Activated CD4-positive, alpha-beta T cell treated with anti-CD3 and anti-CD28 coated beads, Interleukin-2, amount 50 U/mL, for 24 hours (primary cell): ENCODE measurements at places on chromosomes 7 and 10.

DNA sequence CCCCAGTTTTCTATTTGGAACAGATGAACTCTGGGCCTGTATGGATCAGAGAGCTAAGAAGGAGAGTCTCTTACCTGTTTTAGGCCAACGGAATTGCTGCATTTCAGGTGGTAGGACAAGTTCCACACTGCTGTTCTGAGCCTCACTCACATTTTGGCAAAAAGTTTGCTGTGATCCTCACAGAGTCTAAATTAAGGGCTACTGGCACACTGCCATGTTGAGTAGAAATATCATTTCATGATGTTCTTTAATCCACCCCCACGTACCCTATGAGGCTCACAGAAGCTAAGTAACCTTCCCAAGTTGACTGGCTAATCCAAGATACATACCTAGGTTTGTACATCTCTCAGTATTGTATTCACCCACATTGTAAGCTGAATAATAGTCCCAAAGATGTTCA, 447.2 kb downstream of the INHBA start:
- DNase-seq, result no peak

- DNase-seq, result peak; percentile 32
Observed at GRCh38 chr7:130649004-130649790, 19.4 kb downstream of the COPG2 start.

DNA sequence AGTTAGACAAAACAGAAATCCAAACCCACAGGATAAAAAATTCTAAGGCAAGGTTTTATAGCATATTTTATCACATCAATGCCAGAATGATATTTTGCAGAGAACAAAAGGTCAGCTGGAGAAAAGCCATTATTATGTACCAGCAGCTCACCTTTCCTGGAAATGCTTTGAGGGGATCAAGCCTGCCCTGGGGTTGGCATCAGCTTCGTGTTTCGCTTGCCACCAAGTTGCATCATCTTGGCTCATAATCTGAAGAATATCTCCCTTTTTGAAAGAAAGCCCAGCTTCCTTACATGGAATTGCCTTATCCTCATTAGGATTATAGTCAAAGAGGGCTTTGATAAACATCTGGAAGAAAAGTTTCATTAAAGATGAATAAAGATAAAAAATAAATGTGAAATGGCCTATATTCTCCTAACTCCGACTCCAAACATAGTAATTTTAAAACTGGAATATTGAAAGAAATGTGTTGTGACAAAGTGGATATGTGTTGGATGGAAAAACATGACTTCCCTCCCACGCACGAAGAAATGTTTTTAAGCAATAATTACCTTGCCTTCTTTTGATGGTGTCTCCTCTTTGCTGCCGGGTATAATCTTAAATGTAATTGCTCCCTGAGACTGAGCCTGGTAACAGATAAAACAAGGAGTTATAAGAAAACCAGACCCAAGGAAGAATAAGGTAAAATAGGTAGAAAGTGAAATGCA, 121.3 kb upstream of the ODAD2 start:
- no peak for DNase-seq

DNA sequence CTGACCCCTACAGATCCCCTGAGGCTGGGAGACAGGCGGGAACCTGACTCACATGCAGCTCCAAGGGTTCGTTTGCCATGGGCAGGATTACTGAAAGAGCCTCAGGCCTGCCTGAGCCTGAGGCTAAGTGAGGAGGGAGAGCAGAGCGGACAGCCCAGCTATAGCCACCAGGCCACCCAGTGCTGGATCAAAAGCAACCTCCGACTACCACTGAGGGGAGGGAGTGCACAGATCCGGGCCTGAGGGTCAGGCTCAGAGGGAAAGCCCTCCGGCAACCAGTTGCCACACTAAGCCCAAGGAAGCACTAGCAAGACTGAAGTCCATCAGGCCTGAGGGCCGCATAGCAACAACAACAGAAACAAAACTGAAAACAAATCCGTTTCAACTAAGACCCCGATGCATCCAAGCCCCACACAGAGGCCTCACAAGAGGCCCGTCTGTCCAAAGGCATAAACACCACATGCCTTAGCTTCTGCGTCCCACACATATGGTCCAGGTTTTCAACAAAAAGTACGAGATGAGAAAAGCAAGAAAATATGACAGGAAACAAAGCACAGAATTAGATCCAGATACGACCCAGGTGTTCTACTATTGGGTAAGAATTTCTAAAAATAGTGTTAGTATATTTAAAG, 92.5 kb upstream of the VIPR2 start:
- DNase-seq, result no peak

DNA sequence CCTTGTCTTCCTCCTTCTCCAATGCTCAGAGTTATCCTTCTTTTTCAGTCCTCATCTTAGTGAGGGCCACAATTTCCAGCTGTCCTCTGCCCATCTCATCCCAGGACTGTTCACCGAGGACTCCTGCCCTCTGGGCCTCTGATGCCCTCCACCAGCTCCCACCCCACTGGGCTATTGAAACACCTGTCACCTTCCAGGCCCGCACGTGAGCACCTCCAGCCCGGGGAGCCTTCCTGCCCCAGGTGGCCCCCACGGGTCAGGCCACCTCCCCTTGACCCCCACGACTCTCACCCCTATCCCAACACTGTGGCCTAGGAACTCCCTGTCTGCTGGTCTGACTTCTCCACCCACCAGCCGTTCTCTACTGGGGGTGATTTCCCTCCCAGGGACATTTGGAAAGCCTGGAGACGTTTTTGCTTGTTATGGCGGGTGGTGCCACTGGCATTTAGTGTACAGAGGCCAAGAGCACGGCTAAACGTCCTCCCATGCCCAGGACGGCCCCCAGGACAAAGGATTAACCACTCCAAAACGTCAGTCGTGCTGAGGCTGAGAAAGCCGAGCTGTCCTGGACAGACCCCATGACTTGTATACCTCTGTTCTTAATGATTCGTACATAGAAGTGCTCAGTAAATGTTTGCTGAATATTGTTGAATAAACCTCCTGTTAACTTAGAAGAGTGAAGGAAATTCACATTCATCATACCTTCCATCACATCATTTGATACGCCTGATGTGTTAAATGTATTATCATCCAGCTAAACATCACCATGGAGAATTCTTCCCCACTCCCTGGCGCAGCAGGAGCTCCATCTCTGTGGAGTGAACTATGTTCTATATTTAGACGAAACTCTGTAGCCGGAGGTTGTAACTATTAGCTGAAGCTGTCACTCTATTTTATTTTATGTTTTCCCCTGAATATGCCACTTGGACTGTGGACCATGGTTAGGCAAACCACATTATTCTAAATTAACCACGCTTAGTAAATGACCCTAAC, 270.1 kb upstream of the SHH start:
- no peak for DNase-seq

- DNase-seq, result no peak
Observed at GRCh38 chr10:21048068-21048467, 151.0 kb upstream of the NEBL start.

GRCh38 chr7:7261863-7262262, 79.5 kb downstream of the C1GALT1 start:
- DNase-seq, result no peak

DNA sequence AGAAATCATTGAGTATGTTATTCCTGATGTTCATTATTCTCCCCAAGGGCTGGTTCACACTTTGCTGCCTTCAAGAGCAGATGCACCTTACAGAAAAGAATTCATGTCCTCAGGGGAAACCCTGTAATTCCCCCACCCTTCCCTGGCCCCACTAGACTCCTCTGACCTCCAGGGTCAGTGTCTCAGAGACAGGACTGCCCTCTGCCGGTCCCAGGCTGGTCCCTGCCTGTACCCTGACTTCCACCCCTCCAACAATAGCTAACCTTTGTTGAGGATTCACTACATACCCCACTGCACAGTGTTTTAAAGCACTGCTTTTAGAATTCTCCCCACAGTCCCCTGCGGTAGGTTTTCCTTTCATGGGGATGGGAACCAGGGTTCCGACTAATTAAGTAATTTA, 4.4 kb upstream of the SEPHS1 start:
- no peak for DNase-seq

DNA sequence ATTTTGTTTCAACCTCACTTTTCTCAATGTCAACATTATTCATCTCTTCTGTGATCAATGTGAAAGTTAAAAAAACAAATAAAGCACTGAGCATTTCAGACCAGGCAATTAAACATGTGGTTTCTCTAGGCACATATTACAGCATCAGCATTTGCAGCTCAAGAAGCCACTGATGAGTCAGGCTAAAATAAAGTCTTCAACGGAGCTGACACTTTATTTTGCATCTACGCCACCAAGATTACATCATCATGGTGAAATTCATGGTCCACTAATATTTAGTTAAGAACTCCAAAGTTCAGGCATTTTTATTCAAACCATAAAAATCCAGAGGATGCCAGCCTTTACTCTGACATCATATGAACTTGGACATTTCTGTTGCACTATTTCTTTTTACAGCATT, 33.0 kb downstream of the MAGI2 start:
- no peak for DNase-seq

DNA sequence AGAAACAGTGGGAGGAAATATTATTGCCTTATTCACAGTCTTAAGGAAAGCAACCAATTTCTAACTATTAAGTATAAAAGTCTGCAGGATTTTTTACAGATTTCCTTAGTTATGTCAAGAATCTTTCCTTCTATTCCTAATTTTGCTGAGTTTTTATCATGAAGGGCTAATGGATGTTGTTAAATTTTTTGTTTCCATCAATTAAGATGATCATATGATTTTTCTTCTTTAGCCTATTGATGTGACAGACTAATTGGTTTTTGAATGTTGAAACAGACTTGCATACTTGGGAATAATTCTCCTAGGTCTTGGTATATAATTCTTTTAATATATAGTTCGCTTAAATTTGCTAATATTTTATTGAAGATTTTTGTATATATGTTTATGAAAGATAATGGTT, 569.1 kb upstream of the KCND2 start:
- no peak for DNase-seq

- no peak for DNase-seq
Observed at GRCh38 chr10:30158325-30158960, 99.1 kb upstream of the JCAD start.

DNA sequence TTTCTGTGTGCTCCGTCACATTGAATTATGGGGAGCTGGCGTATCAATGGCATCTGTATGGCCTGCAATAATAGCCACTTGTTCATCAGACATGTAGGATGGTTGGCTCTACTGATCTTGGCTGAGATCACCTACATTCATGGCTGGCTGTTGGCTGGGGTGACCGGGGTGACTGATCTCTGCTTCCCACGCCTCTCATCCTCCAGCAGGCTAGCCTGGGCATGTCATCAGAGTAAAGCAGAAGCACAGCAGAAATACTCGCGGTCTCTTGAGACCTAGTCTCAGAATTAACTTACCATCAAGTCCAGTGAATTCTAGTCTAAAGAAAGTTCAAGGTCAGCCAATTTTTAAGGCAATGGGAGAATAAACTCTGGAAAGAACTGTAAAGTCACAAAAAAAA, 257.7 kb upstream of the GLI3 start:
- no peak for DNase-seq

DNA sequence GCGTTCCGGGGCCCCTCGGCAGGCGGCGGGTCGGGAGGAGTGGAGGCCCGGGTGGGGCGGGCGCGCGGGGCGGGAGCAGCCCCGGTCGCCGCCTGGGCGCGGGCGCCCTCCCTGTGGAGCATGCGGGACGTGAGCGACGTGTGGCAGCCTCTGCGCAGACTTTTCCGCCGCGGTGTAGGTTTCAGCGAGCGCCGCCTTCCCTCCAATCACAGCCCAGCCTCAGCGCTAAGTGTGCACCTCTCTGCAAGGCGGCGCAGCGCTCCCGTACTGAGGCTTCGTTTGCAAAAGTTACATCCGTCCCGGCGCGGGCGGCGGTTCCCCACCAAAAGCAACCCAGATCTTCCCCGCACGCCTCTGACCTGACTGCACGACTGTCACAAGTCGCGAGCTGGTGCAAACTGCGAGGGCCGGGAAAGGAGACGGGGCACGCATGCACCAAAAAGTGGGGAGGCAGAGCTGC, 1.2 kb upstream of the PFKFB3 start:
- peak; percentile 53 for DNase-seq

DNA sequence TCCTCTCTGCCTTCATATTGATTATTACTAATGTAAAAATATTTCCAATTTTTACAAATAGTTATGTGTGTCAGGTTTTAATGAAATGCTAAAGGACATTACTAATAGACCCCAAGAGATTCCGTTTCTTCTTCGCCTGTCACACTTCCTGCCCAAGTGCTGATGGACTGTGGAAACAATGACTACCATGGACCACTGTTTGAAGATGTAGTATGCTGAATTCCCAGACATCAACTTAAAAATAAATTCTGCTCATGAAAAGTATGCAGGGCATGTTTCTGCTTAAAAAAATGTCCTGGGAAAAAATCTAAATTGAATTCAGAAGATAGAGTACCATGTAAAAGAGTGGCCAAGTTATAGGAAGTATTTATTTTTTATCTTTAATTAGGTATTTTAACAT, 52.1 kb downstream of the ST7 start:
- DNase-seq, result no peak

DNA sequence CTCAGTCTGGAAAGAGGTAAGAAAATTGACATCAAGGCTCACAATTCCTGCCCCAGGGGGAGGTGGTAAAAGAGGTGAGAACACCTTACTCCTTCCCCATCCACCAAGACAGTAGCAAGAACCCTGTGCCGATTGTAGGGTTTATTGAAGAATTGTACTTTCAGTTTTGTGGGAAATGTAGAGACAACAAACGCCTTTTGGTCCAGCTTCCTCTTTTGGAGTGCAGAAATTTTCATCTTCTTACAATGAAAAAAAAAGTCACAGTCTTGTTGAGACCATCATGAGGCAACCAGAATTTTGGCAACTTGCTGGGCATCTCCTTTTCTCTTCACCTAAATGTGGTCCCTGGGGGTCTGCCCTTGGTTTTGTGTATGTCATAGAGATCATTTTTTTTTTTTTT, 217.7 kb downstream of the TMEM178B start:
- no peak for DNase-seq

- DNase-seq, result no peak
Observed at GRCh38 chr7:12570534-12571461, at the start of gene SCIN. SCIN (plus strand) TSS chr7:12570720; CDS start chr7:12570787, 67 bp downstream.

DNA sequence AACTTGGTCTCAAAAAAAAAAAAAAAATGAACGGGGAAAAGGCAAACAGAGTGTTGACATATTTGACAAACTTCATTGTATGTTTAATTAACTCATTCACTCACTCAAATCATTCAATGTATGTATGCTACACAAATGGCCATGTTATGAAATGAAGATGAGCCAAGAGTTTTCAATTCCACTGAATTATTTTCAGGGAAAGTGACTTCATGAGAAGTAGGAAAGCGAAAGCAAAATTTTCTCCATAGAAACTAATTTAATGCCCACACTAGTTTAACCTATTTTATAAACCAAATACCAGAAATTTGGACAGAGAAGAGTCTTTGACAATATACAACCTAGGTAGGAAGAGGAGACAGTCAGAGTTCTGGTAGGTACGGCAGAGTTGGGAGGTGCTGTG, 119.5 kb downstream of the HIPK2 start:
- no peak for DNase-seq

GRCh38 chr7:127546313-127546712, 39.1 kb downstream of the GCC1 start:
- no peak for DNase-seq
